ENCODE measurements at places on chromosomes 12 and 14.

- peak; percentile 46 for DNase-seq
Observed at GRCh38 chr12:1073652-1074051, 82.6 kb downstream of the ERC1 start.

DNA sequence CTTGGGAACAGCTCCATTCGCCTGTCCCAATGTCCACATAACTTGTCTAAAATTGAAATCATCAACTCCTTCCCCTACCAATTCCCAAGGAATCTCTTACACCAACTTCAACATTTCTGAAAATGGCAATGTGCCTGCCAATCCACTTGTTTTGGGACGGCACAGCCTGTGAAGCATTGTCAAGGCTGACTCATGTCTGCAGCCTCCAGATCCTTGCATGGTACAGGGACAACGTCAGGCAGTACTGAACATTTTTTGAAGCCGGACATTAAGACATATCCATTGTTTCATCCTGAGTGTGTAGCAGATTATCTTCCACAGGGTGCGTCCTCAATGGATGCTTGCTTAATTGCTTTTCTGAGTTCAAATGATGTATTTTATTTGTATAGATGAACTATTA, 794.1 kb downstream of the BCL11B start:
- DNase-seq = no peak

- no peak for DNase-seq
Observed at GRCh38 chr12:101581190-101581589, 13.6 kb upstream of the MYBPC1 start.

GRCh38 chr12:133108150-133108549, 21.9 kb downstream of the ZNF891 start:
- no peak for DNase-seq

- DNase-seq = no peak
Observed at GRCh38 chr12:108052260-108052659, 76.8 kb upstream of the WSCD2 start.

- DNase-seq = peak; percentile 56
Observed at GRCh38 chr14:75515629-75515996, 6.7 kb upstream of the BATF start.

- DNase-seq = peak; percentile 24
Observed at GRCh38 chr14:68263563-68264259, 444.1 kb downstream of the RAD51B start.

- peak; percentile 2 for DNase-seq
Observed at GRCh38 chr14:79201564-79202207, 1009.6 kb downstream of the DIO2 start.

GRCh38 chr14:55789406-55789805, 209.4 kb downstream of the KTN1 start:
- DNase-seq = peak; percentile 83

DNA sequence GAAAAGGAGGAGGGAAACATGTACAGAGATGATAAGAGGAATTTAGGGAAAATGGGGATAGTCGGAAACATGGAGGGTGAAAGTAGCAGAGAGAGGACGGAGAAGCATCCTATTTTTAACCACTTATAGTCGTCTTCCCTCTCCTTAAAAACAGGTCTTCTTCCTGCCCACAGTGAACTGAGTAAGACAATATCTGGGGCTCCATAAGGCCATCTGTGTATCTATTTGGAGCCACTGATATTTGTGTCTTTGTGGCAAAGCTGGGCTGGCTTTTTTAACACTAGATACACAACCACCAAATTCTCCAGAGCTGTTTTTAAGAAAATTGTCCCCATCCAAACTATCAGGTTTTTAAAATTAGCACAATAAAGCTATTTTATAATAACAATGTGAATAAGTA, 109.5 kb upstream of the RAP1B start:
- DNase-seq = no peak

DNA sequence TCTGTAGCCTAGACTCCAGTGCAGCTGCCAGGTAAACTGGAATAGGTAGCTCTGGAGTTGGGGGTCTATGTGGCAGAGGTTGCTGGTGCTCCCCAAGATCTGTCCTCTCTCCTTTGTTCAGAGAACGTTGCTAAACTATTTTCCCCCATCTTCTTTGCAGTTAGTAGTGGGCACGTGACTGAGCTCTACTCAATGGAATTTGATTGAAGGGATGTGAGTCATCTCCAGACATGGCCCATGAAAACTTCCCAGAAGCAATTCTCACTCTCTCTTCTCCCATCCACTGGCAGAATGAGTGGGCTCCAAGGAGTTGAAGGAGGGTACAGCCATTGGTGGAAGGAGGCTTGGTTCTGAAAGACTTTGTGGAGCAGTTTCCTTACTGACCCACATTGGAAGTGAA, 44.0 kb downstream of the PAH start:
- no peak for DNase-seq

- DNase-seq = peak; percentile 74
Observed at GRCh38 chr12:32301216-32301615, 98.1 kb upstream of the FGD4 start.

DNA sequence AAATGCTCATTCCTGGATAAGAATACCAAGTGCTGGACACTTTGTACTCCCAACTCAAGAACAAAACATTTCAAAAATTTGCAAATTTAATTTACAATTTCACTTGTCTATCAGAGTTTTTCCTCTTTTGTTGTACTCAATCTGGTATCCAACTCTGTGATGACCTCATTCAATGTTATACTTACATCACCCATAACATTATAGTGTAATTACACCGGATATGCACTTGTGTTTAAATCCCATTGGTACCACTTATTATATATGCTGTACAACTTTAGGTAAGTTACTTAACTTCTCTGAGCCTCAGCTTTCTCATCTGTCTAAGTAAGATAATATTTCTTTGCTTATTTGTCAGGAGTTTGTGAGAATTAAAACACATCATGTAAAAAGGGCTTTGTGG, 76.6 kb upstream of the KCNJ8 start:
- DNase-seq = no peak

- no peak for DNase-seq
Observed at GRCh38 chr12:53709671-53710070, 17.6 kb downstream of the CALCOCO1 start.

DNA sequence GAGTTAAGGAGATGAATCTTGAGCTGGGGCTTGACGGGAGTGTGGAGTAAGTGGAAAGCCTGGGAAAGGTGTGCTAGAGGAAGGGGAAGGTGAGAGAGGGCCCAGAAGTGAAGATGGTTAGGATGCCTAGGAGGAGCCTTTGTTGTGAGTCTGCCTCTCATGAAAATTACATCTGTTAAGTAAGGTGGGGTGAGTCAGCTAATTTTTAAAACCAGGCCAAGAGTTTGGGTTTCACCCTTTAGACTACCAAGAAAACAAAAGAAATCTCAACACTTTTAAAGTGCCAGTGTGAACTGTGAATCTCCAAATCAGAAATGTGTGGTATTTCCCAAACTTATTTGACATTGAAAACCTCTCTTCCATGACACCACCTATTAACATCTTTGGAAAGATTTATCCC, 185.2 kb downstream of the CRADD start:
- no peak for DNase-seq

DNA sequence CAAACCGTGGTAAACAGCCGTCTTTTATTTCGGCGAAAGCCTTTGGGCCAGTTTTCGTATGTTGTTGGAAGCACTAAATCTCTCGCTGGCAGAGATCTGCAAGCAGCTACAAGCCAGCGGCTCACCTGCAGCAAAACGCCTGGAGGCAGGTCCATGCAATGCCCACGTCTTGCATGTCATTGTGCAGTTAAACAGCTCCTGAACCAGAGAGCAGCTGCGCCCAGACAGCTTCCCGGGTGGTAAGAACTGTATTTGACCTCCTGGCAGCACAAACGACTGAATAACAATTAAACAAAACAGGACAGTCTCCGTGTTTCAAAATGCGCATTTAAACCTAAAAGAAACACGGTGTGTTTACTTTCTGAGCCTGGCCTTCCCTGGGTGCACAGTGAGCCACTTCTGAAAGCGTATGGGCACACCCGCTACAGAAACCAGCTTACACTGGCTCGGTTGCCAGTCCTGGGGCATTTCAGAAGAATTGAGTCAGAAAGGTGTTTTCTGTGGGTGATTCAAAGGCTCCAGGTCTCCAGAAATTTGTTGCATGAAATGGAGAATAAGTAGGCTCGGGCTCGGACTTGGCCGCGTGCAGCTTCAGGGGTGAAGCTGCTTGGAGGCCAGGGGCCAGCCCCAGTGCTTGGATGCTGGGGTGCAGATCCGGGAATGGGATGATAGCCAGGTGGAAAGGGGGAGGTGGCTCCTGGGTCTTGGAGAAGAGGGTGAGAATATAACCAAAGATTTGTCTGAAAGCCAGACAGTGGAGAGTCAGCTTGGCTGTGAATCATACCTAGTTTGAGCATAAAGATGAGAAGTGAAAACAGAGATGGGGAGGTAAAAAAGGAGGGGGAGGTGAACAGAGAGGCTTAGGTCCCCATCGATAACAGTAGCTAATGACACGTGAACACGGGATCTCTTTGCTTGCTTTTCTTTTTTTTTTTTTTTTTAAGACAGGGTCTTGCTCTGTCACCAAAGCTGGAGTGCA, 24.9 kb upstream of the FZD10 start:
- DNase-seq = no peak

DNA sequence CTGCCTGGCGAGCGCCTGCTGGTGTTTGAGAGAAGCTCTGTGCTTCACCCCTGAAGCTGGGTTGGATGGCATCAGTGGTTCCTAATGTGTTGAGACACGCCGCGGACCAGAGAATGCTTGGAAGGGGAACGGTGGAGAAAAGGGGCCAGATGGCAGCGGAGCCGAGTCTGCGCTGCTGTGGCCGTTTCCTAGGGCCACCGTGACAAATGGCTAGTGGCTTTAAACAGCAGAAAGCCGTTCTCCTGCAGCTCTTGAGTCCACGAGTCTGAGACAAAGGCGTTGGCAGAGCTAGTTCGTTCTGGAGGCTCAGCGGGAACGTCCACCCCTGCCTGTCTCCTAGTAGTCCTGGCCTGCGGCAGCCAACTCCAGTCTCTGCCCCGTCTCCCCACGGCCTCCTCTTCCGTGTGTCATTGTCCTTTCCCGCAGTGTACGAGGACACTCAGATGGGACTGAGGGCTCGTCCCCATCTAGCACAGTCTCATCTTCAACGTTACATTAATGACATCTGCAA, 103.6 kb downstream of the ADGRD1 start:
- DNase-seq = no peak

DNA sequence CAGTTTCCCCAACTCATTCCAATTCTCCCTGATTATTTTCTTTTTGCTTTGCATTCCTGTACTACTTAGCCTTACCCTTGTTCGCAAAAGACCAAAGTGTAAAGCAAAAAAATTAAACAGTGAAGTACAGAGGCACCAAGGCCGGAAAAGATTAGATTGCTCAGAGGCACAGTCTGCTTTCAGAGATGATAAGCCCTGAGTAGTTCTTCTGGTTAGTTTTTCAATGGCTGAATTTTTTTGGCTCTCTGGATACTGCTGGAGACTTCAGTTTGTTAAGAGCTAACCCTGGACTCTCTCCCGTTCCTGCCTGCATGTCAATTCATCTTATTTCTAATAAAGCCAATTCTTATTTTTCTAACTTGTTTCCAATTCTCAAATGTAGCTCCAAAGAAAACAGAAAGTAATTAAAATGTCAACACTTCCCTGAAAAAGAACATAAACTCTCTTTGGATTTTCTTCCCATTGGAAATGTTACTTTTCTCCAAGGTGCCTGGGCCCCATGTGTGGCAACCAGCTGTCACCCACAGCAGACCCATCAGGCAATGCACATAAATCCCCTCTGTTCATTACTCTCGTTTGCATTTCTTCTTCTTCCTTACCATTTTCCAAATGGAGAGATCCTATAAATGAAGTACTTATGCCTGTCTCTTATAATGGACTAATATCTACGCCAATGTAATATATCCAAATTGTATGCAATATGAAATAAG, 142.8 kb downstream of the BTG1 start:
- DNase-seq = peak; percentile 36

GRCh38 chr14:61733972-61734371, 28.2 kb upstream of the SNAPC1 start:
- peak; percentile 51 for DNase-seq

- peak; percentile 69 for DNase-seq
Observed at GRCh38 chr12:105330283-105330930, at the start of gene C12orf75. C12orf75 (plus strand) TSS chr12:105330691; CDS start chr12:105330892, 201 bp downstream.

DNA sequence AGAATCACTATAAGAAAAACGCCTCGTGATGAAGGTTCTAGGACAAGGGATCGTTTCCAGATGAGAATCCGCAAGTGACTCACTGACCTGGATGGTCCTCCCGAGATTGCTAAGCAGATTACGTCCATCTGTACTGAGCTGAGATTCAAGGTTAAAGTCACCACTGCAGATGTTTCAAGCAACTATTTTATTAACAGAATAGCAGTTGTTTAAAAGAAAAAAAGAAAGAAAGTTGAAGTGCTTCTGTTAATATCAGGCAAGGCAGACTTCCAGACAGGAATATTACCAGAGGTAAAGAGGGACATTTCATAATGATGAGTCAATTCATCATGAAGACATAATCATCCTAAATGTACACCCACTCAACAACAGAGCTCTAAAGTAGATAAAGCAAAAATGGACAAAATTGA, 17.9 kb downstream of the PXN start:
- peak; percentile 62 for DNase-seq

DNA sequence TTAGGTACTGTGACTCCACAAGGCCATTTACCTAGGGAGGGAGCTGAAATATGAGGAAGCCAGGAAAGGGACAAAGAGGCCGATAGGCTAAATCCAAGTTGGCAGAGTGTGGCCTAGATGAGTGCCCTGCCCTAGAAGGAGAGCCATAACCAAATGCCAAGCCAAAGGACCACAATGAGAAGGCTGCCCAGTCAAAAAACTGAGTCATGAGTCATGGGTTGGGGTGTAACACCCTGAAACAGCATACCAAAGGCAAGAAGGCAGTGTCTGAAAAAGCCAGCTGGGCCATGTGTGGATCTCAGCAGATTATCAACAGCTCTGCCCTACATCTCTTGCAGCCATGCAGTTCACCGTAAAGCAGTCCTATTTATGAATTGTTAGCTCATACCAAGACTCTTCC, 171.7 kb downstream of the PHLDA1 start:
- DNase-seq = no peak

DNA sequence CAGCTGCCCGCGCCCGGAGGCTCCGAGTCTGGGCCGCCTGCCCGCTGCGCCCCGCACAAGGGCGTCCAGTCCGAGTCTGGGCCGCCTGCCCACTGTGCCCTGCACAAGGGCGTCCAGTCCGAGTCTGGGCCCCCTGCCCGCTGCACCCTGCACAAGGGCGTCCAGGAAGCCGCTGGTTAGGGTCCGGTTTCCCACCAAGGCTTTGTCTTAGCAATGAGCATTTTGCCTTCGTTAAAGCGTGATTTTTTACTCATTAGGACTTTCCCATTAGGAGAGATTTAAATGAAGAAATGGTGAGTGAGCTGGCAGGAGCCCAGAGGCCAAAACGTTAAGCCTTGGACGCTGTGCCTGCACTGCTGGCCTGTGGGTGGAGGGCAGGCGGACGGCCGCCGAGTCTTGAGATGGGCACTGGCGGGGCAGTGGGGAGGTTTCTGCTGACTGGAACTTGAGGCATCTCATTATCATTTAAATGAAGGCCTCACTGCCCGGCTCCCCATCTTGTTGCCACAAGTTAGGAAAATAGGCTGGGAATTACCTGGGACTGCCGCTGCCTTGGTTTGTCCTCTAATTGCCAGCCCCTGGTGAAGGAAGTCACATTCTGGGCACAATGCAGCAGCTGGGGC, 36.0 kb downstream of the FBRSL1 start:
- DNase-seq = no peak

GRCh38 chr14:64899958-64900357, 14.3 kb upstream of the CHURC1 start:
- peak; percentile 43 for DNase-seq

Data from choroid plexus epithelial cell (primary cell).